ENCODE measurements at places on chromosomes 7 and 10.

- DNase-seq: no peak
Measured at GRCh38 chr10:78507510-78508160, 474.0 kb downstream of the RPS24 start.

GRCh38 chr7:44707558-44708230 lies 41.0 kb upstream of the ZMIZ2 start:
- no peak for DNase-seq

DNA sequence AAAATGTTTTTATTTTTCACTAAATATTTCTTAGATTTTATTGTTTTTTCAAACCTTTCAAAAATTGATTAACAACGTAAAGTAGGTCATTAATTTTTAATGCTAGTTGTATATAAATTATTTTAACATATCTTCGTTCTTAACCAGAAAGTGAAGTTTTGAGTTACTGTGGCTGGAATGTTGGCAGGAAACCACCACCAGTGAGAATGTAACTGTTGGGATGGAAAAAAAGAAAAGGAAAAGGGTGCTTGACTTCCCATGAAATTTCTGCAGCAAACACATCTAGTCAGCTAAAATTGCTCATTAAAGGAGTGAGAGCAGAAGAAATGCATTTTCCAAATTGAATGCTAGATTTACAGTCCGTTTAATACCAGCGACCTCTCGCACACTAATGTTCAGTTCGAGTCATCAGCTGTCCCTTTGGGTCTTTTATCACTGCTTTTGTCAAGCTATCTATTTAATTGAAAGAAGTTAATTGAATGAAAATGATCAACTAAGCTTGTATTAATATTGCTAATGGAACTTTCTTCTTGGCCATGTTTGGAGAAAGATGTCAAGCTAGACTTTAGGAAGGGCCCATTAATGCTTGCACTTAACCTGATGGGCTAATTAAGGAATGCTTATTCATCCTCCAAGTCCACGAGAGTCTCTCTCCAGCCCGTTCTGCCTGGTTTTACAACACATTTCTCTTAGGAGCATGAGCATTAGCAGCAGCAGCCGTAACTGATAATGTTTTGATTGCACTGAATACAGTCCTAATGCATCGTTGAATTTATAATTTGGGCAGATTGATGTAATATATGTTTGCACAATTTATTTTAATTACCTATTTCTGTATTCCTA lies 70.1 kb downstream of the UBE3C start:
- DNase-seq: no peak

DNA sequence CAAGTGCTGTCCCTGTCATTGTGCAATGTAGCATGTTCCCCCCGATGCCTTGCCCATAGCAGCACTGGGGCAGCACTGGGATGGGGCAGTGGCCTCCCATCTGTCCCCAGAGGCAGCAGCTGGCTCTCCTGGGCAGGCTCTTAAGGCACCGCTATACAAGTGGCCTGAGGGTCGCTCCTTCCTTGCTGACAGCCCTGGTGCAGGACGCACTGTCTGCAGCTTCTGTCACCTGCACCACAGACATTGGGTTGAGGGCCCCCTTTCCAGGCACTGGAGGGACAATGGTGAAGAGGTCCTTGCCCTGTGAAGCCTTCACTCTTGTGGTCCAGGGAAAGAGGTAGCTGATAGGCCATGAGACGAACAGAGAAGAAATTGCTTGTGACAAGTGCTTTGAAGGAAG lies 10.6 kb downstream of the CPSF4 start:
- no peak for DNase-seq

DNA sequence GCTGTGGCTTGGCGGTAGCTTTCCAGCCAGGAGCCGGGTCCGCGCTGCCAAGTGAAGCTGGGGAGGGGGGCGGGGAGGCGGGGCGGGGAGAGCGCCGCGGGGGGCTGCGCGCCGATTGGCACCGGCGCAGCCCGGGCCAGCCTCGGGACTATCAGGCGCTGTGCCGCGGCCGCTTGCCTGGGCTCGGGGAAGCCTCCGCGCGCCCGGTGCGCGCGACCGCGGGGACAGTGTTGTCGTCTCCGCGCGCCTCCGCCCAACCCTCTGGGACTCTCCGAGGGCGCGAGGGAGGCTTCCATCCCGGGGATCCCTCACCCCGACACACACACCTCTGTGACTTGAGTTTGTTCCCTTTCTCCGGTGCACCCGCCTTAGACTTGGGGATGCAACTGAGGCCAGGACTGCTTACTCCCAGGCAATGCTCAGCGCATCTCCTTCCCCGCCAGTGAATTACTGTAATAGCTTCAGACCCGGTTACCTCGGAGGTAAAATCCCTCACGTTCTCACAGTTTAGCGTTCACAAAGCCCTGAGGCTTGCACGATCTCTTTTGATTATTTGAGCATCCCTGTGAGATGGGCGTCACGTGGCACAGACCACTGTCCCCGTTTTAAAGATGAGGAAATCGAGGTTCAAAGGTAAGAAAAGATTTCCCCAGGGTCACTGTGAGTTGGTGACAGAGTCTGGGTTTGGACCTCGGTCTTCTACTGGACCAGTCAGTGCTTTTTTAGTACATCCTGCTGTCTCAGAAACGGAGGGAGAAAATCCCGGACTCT lies at the start of gene NKX1-2:
Gene NKX1-2, minus strand, starts transcription at position 24 of the 771 bp plus-strand sequence. CDS start 92 bp downstream, outside the sequence.
- DNase-seq: no peak

- DNase-seq: no peak
Measured at GRCh38 chr10:27626890-27627289, 118.7 kb downstream of the MKX start.

DNA sequence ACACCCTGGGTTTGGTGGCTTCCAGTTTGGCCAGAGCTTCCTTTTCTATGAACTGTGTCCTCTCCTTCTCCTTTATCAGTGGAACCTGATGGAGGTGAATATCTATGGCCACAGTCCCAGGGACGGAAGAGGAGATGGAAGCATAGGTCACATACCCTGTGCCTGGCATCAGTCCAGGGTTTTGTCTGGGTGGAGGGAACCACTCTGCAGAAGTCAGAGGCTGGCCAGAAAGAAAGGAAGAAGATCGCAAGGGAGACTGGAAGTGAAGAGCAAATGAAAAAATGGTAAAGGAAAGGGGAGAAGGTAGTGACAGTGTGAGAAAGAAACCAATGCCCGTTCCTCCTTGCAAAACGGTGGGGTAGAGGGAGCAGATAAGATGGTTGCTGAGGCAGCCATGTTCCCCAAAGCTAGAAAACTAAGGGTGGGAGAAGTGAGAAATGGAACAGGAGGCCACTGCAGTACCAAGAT lies 77.9 kb upstream of the HECW1 start:
- DNase-seq: no peak

- no peak for DNase-seq
Measured at GRCh38 chr7:18018296-18019215, 9.1 kb downstream of the PRPS1L1 start.

DNA sequence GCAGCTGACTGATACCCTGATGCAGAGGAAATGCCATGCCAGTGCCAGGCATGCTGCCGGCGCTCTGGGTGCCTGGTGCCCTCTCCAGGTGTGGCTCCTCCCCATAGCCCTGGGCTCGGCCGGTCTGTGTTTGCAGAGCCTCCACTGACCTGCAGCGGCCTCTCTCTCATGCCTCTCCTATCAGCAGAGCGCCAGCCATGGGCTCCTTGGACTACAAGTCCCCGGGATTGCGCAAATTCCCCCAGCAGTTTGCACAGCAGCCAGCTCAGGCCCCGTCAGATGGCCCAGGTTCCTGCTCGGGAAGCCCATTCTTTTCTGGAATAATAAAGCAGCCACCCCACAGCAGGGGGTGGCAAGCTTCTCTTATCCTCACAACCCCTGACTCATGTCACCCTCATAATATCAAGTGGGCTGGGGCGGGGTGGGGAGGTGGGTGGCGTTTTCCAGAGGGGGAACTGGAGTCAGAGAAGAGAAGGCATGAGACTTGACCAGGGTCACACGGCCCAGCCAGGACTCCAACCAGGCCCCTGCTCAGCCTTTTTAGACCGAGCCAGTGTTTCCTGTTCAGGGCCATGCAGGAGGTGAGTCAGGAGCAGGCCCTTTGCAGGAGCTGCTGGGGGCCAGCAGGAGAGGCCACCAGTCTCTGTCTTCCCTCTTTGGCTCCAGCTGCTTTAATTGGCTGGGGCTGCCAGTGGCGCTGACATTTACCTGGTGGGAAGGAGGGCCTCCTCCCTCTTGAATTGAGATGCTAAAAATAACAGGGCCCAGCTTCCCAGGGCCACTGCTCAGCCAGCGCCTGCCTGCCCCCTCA lies 58.6 kb downstream of the ZMIZ1 start:
- DNase-seq: no peak

- DNase-seq: no peak
Measured at GRCh38 chr10:131724169-131724545, 176.7 kb upstream of the PPP2R2D start.

DNA sequence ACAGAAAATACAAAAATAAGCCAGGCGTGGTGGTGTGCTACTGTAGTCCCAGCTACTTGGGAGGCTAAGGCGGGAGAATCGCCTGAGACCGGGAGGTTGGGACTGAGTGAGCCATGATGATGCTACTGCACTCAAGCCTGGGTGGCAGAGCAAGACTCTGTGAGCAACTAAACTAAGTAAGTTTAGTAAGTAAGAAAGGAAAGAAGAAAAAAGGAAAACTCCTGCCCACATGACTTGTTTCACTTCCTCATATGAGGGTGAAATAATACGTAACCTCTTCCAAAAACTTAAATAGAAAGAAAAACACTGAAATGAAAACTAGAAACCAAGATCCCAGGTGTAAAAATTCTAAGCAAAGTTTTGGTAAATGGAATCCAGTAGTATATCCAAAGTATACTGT lies 79.6 kb downstream of the LARP4B start:
- no peak for DNase-seq

DNA sequence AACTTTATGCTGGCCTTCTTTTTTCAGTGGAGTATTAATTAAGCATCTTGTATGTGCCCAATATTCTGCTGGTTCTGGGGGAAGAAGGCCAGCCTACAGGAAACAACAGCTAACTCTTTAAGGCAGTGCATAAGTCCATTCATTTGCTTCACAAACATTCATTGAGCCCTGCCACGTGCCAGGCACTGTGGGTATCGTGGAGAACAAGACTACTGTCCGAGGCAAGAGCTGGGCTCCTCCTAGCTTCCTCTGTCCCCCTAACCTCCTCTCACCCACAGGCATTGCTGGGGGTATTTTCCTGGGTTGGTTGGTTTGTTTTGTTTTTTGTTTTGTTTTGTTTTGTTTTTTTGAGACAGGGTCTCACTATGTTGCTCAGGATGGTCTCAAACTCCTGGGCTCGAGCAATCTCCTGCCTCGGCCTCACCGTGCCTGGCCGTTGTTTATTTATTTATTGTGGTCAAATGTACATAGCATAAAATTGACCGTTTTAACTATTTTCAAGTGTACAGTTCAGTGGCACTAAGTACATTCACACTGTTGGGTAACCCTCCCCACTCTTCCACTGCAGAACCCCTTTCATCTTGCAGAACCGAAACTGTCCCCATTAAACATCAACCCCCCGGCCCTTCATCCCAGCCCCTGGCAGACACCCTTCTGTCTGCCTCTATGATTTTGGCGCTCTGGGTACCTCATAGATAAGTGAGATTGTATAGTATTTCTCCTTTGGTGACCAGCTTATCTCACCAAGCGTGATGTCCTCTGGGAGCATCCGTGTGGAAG lies 32.6 kb downstream of the CHST3 start:
- no peak for DNase-seq

GRCh38 chr7:27156916-27157701 lies 634 bp upstream of the HOXA7 start:
- DNase-seq: no peak

DNA sequence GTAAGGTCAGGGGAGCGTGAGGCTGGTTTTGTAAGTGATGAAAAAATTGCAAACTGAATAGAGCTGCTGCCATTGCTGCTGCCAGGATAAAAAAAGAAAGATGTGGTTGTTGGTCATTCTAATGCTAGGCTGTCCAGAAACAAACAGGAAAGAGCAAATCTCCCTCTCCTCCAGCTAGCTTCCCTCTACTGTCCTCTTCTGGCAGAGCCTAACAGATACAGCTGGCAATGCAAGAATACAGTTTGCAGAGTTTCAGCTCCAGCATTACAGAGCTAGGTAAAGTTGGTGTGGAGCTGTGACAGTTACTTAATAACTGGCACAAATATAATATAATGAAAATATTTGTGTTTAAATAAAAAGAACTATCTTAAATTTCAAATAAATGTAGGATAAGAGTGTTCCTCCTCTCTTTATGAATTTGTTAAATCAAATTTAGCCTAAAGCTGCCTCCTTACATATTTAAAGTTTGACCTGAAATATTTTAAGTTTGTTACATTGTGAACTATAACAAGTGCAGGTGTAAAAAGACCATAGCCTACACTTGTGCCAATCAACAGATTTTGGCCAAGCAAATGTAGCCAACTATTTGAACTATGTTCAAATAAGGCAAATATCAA lies 407.7 kb downstream of the SH2D4B start:
- no peak for DNase-seq

GRCh38 chr7:2205036-2205780 lies 27.5 kb downstream of the MAD1L1 start:
- DNase-seq: no peak

DNA sequence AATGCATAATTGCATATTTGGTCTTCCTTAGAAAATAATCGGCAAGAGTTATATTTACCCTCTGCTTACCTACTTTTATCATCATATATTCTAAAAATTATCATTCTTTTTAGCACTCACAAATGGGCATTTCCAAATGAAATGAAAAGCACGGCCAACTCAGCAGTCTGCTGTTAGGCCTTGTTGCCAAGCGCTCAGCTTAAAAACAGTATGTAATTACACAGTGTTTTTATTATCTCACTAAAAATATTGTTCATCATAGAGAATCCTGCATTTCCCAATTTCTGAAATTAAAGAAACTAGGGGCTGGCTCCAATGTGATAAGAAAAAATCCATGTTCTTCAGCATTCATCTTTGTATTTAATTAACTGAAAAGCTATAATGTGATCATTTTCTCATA lies 391.7 kb upstream of the ADARB2 start:
- no peak for DNase-seq

DNA sequence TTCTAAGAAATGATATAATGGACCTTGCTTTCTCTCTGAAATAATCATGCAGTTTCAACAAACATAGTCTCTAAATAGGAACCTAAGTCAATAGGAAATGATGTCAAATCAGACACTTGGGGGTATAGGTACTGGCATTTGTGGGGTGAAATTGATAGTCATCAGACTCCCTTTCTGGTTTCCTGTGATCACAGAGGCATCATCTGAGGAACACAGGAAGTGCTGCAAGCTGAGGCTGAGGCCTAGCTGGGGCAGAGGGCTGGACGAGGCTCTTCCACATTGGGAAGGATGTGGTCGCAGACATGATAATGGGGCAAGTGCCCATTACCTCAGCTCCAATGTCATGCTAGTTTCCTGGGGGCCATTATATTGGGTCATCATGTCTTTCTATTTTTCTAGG lies 33.5 kb upstream of the TARP start:
- peak; percentile 63 for DNase-seq
